ENCODE measurements at places on chromosomes 2 and 18. TPM values are rescaled to one million over a fixed set of nuclear protein-coding genes. Genes with fewer than 3 reads are reported as not detected.

The MAL gene
- not detected for total RNA-seq

The PRKAG3 gene
- 0.40 TPM for total RNA-seq

The FBLN7 gene
- total RNA-seq: 1.8 TPM

The POTEF gene
- total RNA-seq: not detected

The TUBB8B gene
- total RNA-seq: not detected

The SH3BP4 gene
- 47.0 TPM for total RNA-seq

The CD8A gene
- total RNA-seq: not detected

The MOCOS gene
- total RNA-seq: 1.4 TPM

The ATP6V1C2 gene
- not detected for total RNA-seq

The TMEM198 gene
- 9.2 TPM for total RNA-seq

Data from epithelial cell of alveolus of lung (primary cell).